Stimulated activated CD4-positive, alpha-beta T cell treated with anti-CD3 and anti-CD28 coated beads, TNF-alpha, amount 100 ng/mL, for 48 hours (primary cell): ENCODE measurements at places on chromosomes 13 and 19.

GRCh38 chr13:102172406-102172805 is 229.4 kb downstream of the FGF14 start:
- DNase-seq, result no peak

GRCh38 chr19:16076958-16077611 is 790 bp downstream of the TPM4 start:
- no peak for DNase-seq

DNA sequence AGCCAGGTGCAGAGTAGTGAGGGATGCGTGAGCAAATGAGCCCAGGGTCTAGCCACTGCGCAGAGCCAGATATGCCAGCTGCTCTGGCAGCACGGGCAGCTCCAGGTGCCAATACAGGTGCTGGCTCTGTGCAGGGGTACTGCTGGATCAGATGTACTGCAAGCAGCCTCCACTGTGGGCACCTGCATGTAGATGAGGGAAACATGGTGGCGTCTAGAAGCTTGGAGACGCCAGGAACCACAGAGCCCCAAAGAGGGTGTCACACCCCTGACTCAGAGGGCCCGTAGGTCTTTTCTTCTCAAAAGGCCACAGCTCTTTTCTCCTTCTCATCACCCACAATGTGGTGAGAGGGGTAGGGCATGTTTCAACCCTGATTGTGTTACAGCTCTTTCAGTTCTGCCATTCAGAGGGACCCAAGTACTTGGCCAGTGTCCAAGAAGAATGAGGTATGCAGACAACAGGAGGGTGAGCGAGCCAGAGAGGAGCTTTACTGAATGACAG is 244.4 kb upstream of the SLITRK1 start:
- no peak for DNase-seq

GRCh38 chr13:100541897-100542825 is 46.4 kb downstream of the GGACT start:
- no peak for DNase-seq

- no peak for DNase-seq
Observed at GRCh38 chr19:46859637-46860124, 1.1 kb upstream of the ARHGAP35 start.

DNA sequence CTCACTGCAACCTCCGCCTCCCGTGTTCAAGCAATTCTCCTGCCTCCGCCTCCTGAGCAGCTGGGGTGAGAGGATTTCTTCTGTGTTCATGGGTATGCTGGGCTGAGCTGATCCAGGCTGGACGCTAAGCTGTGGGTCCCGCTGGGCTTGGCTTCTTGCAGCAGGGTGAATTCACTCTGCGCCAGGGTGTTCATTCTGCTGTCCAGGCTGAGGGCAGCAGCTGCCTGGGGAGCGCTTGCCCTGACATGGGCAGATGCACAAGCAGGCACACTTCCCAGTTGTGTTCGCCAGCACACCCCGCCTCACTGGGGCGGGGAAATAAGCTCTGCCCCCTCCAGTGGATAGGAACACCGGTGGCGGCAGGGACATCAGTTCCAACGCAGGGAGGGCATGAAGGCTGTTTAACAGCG is 7.3 kb upstream of the INAFM1 start:
- DNase-seq, result no peak

GRCh38 chr13:74316547-74316946 is 182.3 kb upstream of the KLF12 start:
- no peak for DNase-seq

DNA sequence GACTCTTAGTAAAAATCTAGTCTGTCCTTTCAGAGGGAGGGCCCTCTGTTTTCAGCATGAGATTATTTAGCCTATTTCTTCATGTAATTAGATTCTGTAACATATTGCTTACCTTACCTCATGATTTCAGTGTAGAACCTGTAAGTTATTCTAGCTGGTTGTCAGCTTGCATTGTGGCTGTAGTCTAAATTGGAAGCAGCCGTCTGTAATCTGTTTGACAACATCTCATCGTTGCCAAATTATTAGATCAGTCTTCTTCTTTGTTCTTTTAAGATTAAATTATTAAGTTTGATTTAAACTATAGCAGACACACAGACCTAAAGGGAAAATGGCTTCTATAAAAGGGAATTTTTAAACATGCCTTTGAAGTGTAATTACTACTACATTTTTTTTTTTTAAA is 34.8 kb downstream of the SLAIN1 start:
- DNase-seq, result no peak

GRCh38 chr19:43310221-43310620 is 40.9 kb upstream of the PSG9 start:
- no peak for DNase-seq

DNA sequence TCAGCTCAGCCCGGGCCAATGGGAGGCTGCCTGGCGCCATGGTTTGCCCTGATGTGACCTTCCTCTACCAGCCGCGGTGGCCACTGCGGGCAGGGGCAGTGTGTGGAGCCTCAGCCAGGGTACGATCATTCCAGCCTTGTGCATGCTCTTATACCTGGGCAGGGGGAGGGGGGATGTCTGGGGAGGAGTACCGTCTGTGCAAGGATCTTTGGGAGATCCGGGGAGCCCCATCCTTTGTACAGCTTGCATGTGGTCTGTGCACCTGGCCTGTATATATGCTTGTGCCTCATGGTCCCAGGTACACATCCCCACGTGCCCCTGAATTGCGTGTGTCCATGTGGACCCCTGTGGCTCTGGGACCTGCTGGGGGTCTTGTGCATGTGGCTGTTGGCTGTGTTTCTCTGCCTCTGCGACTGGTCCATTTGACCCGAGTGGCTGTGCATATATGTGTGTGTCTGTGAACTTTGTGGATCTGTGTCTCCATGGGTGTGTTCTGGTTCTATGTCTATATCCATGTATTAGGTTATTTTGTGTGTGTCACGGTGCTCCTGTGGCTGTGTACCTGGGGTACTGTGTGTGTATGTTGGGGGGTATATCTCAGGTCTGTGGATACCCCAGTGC is 12.8 kb upstream of the NANOS3 start:
- DNase-seq, result no peak

DNA sequence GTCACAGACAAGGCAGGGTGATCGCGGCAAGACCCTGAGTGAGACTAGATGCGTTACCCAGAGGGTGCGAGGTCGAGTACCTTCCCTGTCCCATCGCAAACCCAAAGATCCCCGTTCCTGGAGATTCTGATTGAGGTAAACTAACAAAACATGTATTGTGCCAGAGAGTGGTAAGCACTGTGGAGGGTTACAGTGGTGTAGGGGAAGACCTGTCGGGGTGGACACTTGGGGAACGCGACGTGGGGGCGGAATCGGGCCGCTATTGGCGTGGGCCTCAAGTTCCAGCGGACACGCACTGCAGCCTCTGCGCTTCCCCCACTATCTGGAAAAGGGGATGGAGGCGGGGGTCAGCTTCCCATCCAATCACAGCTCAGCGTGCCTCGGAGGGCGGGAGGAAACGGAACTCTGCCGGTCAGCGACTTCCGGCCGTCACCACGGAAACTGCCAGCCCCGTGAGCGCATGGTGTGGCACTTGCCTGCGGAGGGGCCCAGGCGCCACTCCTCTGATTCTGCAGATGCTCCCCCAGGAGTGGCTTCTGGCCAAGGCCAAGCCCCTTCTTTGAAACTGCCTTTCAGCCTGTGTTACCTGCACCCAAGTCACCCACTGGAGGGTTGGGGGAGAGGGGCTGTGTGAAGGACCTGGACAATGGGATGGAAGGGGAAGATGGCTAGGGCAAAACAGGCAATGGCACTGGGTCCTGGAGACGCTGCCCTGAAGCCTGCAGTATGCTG is 1.0 kb upstream of the UBE2M start:
- DNase-seq, result peak; percentile 62

DNA sequence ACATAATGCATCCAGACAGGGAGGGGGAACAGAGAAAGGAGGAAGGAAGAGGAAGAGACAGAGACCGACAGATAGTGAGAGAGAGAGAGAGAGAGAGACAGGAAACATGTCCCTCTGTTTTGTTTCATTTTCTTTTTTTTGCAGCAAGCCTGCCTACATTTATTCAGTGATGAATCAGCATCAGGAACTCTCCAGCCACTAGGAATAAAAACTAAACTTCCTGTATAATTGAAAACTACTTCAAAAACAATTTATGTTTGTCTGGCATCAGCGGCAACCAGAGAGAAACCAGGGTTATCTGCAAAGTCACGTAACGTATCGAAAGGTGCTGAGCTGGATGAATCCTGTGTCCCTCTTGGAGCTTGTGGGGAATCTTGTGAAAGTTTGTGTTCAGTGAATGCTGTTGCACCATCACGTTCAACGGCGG is 148.6 kb upstream of the SOX21 start:
- DNase-seq, result no peak

DNA sequence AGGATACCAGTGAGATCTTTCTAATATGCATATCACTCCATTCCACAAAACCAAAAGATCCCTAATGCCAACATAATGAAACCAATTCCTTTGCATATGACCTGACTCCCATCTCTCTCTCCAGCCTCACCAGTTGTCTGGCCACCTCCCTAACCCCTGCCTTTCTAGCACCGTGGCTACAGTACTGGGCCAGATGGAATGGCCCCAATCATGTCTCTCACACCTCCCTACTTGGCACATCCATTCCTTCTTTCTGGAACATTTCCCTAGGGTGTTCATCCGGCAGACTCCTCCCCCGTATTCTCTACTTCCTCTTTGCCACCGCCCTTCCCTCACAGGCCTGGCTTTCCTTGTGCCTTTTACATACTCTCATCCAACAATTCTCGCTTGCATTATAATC is 62.0 kb downstream of the GPALPP1 start:
- no peak for DNase-seq

DNA sequence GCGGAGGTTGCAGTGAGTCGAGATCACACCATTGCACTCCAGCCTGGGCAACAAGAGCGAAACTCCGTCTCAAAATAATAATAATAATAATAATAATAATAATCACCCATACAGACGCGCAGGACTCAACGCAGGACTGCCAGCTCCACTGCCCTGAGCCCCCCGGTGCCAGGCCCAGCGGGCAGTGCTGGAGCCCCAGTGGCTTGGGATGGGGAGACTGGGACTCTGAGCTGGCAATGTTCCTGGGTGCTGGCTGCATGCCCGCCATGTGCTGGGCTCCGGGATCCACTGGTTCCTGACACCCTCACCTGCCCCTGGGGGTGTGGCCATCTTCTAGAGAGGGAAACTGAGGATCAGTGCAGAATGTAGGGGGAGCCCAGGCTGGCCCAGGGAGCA is 325 bp upstream of the AZU1 start:
- no peak for DNase-seq

- DNase-seq, result no peak
Observed at GRCh38 chr13:95530178-95530577, 22.3 kb upstream of the CLDN10 start.

DNA sequence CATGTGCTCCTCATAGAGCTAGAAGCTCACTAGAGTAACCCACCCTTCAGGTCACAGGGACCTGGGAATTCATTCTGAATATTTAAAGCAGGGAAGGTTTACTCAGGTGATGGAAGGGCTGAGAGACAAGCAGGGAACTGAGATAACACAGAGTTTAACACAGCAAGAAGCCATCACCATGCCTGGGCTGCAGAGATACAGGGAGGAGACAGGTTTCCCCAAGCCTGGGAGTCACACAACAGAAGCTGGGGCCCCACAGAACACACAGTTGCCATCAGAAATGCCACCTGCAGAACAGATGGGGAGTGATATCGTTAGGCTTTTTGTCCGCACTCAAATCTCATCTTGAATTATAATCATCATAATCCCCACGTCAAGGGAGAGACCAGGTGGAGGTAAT is 7.9 kb upstream of the CYSLTR2 start:
- no peak for DNase-seq

GRCh38 chr13:112350300-112350699 is 25.9 kb upstream of the SPACA7 start:
- no peak for DNase-seq

- peak; percentile 95 for DNase-seq
Observed at GRCh38 chr19:35644206-35644986, 2.9 kb downstream of the ETV2 start.

GRCh38 chr13:79589603-79590393 is 108.8 kb downstream of the NDFIP2 start:
- no peak for DNase-seq

GRCh38 chr13:55087085-55087484 is 2053.6 kb upstream of the PRR20A start:
- DNase-seq, result no peak

- DNase-seq, result no peak
Observed at GRCh38 chr13:94827566-94827965, 115.2 kb upstream of the SOX21 start.

DNA sequence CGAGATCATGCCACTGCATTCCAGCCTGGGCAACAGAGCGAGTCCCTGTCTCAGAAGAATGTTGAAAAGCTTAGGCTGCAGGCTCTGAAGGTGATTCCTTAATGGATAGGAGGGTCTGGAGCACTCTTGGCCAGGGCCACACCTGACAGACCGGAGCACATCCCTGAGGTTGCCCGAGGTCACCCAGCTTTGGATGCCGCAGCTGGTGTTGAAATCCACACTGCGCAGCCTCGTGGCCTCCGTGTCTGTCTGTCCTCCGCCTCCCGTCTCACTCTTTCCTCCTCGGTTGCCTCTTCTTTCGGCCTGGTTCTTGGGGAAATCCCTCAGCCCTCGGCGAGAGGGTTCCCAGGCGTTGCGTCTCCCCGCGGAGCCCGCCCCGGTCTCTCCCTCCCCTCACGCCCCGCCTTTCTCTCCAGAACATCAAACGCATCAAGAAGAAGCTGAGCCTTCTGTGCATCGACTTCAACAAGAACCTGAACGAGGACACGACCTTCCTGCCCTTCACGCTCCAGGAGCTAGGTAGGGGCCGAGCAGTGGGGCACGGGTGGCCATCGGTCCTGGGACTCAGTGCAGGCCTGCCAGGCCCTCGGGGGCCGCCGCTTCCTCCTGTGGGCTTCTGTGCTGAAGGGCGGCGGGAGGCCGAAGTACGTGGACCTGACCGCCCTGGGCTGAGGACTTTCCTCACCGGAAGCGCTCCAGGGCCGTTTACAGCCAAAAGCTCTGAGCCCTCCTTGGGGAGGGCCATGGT is 14.1 kb downstream of the THOP1 start:
- DNase-seq, result no peak

GRCh38 chr19:11041966-11042627 is 47.2 kb upstream of the LDLR start:
- DNase-seq, result no peak

- no peak for DNase-seq
Observed at GRCh38 chr19:46356149-46357055, 9.5 kb downstream of the PPP5C start.

DNA sequence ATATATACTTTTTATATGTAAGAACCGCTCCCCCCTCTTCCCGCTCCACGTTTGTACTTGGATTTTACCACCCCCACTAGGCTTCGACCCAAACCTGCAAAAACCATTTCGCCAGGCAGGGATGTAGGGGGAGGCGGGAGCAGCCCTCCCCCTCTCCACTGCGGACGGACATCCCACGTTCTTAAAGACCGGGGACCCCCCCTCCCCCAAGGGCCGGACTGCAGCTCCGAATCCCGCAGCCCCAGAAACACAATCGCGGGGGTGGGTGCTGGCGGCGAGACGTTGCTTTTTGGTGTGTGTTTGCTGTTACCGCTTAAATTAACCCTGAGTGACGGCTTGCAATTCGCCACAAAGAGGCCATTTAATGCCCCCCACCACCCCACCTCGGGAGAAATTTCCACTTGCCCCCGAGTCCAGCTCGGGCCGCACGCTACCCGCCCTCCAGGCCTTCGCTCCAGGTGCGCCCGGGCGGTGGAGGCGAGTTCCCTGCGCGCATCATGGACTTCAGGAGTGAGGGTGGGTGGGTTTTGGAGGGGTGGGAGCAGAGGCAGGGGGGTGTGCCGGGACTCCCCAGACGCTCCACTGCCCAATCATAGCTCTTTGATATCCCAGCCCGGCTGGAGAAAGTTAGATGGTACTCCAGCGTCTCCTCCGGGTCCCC is 15.8 kb downstream of the NFIX start:
- DNase-seq, result no peak

GRCh38 chr19:3124630-3125029 is 11.2 kb upstream of the GNA15 start:
- no peak for DNase-seq

GRCh38 chr19:275958-276646 is 15.1 kb downstream of the PLPP2 start:
- DNase-seq, result no peak
